ENCODE measurements at places on chromosomes 2 and 18.

DNA sequence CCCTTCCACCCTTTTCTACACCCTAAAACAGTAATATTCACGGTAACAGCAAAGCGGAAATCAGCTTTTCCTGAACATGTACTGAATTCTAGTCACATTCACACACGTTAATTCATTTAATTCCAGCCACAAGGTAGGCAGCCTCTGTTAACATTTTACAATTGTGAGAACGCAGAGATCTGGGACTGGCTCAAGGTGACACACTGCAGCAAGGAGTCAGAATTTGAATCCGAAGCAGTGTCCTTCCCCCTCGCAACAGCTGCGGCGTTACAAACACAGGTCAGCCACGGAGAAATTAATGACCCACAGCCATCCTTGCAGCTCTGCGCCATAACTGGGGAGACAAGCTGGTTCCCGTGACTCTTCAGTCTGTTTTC lies 818 bp upstream of the SLC20A1 start:
- no peak for DNase-seq

GRCh38 chr2:207935121-207935990 lies 90.0 kb downstream of the PLEKHM3 start:
- DNase-seq: no peak

- DNase-seq: no peak
These were observed 56.7 kb downstream of the SDC1 start for GRCh38 chr2:20168048-20168726.

- no peak for DNase-seq
These were observed 34.1 kb downstream of the KIF5C start for GRCh38 chr2:148909114-148909513.

DNA sequence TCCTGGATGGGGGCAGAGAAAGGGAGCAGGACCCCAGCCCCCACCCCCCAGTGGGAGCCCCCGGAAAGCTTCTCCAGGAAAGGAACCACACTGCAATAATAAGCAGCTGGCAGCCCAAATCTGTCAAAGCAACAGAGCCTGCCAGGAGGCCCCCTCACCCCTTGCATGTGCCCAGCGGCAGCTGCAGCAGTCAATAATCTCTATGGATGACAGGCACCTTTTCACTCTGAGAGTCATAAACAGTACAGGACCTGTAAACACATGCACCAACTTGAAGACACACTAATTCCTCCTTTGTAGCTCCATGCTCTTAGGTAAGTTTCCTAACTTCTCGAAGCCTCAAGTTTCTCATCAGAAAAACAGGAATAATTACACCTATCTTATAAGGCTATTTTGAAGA lies 26.2 kb upstream of the KDM3A start:
- no peak for DNase-seq

- DNase-seq: no peak
These were observed 267.7 kb downstream of the BCL11A start for GRCh38 chr2:60285626-60286316.

- no peak for DNase-seq
These were observed 71.5 kb downstream of the GREB1L start for GRCh38 chr18:21313576-21313975.

- DNase-seq: no peak
These were observed 26.5 kb downstream of the CRACDL start for GRCh38 chr2:98909317-98910211.

DNA sequence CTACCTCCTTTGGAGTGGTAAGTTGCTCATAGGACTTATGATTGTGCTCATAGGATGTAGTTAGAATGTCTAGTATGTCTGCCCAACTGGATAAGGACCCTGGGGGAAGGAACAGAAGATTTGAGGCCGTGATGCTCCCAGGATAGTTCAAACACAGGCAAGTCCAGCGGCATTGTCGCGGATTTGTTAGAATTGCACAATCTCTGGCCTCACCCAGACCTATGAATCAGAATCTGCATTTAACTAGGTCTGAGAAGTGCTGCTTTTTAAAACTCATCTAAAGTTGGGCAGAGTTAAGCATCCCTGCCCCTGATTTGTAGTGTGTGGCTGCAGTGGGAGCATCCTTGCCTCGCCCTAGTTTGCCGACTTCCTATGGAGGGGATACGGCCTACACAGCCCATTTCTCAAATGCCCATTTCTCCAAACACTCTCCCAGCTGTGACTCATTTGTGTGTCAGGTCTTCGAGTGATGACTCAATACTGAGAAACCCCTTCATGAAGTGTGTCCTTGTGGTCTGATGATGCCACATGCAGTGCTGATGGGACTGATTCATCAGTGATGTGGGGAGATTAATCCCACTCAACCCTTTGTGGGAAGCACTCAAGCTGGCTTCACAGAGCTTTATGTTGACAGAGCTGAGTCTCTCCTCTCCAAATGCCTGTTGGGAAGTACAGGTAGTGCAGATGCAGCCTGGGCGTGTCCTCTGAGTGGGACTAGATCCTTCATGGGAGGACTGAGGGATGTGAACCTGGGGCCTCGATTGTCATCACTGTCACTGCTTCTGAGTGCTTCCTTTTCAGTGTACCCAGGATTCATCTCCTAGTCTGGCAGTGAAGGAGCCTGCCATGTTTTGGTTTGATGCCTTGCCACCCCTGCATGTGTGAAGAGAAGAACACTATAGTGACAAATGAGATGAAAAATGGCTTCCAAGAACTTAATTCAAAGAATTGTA lies 18.7 kb downstream of the SMIM21 start:
- no peak for DNase-seq

GRCh38 chr18:68735483-68736343 lies 20.8 kb upstream of the TMX3 start:
- DNase-seq: peak; percentile 27

- DNase-seq: no peak
These were observed 24.4 kb downstream of the CRYGD start for GRCh38 chr2:208099682-208100470.
